ENCODE measurements at places on chromosomes 2 and 18. TPM values are rescaled to one million over a fixed set of nuclear protein-coding genes. Genes with fewer than 3 reads are reported as not detected.

GRCh38 chr18:67043276-67043675 lies 439.4 kb upstream of the CDH19 start:
- H3K36me3 ChIP-seq, result no peaks in the 10 kb centered on the region
- H3K4me1 ChIP-seq, result no peaks in the 10 kb centered on the region
- DNase-seq, result no peak
- no peaks in the 10 kb centered on the region for H3K27me3 ChIP-seq
- no peak overlapping the region for H3K27ac ChIP-seq
- H3K4me3 ChIP-seq, result no peak overlapping the region

DNA sequence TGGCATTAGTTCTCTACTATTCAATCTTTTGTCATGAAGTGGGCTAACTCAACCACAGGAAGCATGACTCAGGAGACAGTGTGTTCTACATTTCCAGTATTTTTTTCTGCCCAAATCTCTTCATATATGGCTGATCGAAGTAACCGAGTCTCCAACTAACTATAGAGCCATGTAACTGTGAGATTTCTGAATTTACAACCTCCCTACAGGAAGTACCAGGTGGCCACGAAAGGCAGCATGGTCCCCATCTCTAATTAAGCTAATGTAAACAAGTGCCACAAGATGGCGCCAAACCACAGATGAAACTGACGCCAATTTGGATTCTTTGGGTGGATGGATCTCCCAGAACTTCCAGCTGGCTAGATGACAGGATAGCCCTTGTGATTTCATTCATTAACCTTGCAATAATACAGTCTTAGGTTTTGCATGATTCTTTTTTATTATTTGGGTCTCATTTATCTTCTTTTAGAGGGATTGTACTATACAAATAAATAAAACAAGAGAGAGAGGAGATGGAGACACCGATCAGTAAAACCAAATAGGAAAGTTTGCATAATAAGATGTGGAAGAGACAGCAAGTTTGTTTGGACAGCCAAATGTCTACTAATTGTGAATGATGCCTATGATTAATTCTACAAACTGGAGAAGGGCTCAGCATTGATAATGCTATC lies 18.3 kb upstream of the ARHGAP15 start:
- peaks cover 3% of the 10 kb centered on the region for H3K4me1 ChIP-seq
- H3K4me3 ChIP-seq, result no peak overlapping the region
- H3K27ac ChIP-seq, result no peak overlapping the region
- no peaks in the 10 kb centered on the region for H3K27me3 ChIP-seq
- DNase-seq, result peak; percentile 71
- H3K36me3 ChIP-seq, result no peaks in the 10 kb centered on the region

- peaks cover 36% of the 10 kb centered on the region for H3K4me1 ChIP-seq
- peak overlapping the region; percentile 91 for H3K27ac ChIP-seq
Observed at GRCh38 chr18:46174342-46175041, 70.3 kb downstream of the HAUS1 start.

DNA sequence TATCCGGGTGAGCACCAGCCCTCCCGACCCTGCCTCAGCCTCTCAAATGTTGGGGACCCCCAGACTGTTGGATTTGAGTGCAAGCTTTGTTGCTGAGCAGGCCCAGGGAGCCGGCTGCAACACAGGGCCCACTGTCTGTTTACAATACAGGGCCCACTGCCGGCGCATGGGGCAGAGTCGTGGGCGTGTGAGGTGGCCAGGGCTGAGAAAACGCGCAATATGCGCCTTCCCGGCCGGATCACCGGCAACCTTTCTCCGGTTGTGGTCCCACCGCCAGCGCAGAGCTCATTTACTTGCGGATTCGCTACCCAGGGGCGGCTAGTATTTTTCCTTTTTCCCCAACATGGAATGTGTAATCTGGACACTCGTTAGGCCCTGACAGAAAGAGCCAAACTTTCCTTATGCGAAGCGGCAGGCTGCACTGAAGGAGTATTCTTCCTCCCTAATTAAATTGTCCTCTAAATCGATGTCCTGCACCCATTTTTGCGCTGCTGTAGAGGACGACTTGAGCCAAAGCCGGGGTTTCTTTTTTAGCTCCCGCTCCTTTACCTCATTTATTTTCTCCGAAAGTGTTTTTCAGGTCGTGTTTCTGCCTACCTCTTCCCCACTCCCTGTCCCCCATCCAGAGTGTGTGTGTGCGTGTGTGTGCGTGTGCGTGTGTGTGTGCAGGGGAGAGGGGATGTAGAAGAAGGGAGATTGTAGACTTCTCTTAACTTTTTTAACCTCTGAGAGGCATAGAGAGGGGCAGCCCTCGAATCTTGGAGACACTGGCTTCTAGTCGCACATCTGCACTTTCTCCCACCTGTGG lies 2.7 kb downstream of the OTX1 start:
- no peak overlapping the region for H3K4me3 ChIP-seq
- H3K27ac ChIP-seq, result no peak overlapping the region
- DNase-seq, result no peak
- peaks cover 22% of the 10 kb centered on the region for H3K36me3 ChIP-seq

DNA sequence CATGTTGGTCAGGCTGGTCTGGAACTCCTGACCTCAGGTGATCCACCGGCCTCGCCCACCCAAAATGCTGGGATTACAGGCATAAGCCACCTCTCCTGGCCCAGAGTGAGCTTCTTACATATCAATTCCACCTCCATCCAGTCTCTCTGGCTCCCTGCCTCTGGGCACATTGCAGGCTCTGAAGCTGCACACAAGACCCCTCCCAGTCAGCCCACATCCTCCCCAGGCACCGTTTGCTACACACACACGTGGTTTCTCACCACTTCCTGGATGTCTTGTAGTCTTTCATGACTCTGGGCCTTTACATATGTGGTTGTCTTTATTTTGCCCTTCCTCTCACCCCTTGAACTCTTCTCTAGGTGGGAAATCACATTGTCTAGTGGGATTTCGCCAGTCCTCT lies 64.0 kb upstream of the CABLES1 start:
- H3K36me3 ChIP-seq, result no peaks in the 10 kb centered on the region
- no peaks in the 10 kb centered on the region for H3K27me3 ChIP-seq
- no peak overlapping the region for H3K27ac ChIP-seq
- no peak overlapping the region for H3K4me3 ChIP-seq

GRCh38 chr18:44779753-44780292 lies 99.1 kb downstream of the SETBP1 start:
- H3K4me1 ChIP-seq, result peaks cover 28% of the 10 kb centered on the region
- no peaks in the 10 kb centered on the region for H3K27me3 ChIP-seq
- H3K27ac ChIP-seq, result peak overlapping the region; percentile 41
- H3K36me3 ChIP-seq, result no peaks in the 10 kb centered on the region
- H3K4me3 ChIP-seq, result no peak overlapping the region

- peaks cover 18% of the 10 kb centered on the region for H3K36me3 ChIP-seq
- peaks cover 15% of the 10 kb centered on the region for H3K4me1 ChIP-seq
- no peak for DNase-seq
Observed at GRCh38 chr2:85787282-85787980, 33.6 kb downstream of the ATOH8 start.

- no peaks in the 10 kb centered on the region for H3K36me3 ChIP-seq
- peaks cover 4% of the 10 kb centered on the region for H3K27me3 ChIP-seq
- H3K27ac ChIP-seq, result no peak overlapping the region
- H3K4me3 ChIP-seq, result no peak overlapping the region
Observed at GRCh38 chr2:106282462-106283170, 88.5 kb upstream of the UXS1 start.

DNA sequence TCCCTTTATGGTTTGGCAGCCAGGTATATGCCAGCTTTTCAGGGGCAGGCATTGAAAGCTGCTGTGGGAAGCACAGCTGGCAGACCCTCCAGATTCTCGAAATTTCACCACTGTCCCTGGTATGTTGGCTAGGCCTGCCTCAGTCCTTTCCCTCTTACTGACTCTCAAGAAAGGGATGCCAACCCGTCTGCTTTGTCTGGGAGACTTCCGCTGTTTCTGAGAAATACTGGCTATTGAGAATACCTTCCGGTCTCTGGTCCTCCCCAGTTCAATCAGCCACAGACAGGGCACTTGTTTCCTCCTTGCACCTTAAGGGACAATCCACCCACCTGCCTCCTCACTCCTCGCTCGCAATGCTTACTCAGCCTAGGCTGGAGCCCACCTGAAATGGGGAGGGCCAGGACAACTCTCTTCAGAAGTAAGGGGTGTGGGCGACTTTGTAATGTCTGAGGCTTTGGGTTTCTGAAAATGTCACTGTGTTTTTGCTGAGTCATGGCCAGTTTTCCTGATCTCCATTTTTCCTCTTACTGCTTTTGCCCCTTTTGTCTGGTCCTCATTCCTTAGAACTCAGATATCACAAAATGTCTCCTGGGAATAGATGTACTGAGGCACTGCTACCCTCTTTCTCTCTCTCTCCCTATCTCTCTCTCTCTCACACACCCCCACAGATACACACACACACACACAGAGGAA lies 571.1 kb downstream of the TNS1 start:
- no peak for DNase-seq
- H3K27ac ChIP-seq, result no peak overlapping the region
- no peaks in the 10 kb centered on the region for H3K36me3 ChIP-seq
- H3K27me3 ChIP-seq, result no peaks in the 10 kb centered on the region
- H3K4me3 ChIP-seq, result no peak overlapping the region

- peak overlapping the region; percentile 89 for H3K27ac ChIP-seq
- peaks cover 36% of the 10 kb centered on the region for H3K4me1 ChIP-seq
- no peaks in the 10 kb centered on the region for H3K27me3 ChIP-seq
- H3K36me3 ChIP-seq, result no peaks in the 10 kb centered on the region
- no peak for DNase-seq
Observed at GRCh38 chr18:57802213-57803102, 657 bp downstream of the ATP8B1 start.

DNA sequence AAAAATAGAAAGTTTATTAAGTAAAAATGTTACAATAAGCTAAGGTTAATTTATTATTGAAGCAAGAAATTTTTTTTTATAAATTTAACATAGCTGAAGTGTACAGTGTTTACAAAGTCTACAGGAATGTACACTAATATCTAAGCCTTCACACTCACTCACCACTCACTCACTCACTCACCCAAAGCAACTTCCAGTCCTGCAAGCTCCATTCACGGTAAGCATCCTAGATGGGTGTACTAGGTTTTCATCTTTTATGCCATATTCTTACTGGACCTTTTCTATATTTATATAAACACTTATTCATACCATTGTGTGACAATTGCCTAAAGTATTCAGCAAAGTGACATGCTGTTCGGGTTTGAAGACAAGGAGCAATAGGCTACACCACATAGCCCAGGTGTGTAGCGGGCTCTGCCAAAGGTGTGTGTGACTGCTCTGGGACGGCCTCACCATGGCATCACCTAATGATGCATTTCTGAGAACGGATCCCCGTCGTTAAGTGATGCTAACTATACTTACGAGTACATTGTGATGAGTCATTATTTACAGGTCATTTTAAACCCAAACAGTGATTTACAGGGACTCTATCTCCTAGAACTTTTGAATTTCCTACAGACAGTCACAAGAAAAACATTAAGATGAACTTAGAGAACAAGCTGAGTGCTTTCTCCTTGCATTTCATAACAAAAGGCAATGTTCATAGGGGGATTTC lies 76.3 kb upstream of the ID2 start:
- no peak overlapping the region for H3K4me3 ChIP-seq
- no peaks in the 10 kb centered on the region for H3K27me3 ChIP-seq
- peaks cover 3% of the 10 kb centered on the region for H3K4me1 ChIP-seq
- peak; percentile 49 for DNase-seq
- H3K27ac ChIP-seq, result no peak overlapping the region

DNA sequence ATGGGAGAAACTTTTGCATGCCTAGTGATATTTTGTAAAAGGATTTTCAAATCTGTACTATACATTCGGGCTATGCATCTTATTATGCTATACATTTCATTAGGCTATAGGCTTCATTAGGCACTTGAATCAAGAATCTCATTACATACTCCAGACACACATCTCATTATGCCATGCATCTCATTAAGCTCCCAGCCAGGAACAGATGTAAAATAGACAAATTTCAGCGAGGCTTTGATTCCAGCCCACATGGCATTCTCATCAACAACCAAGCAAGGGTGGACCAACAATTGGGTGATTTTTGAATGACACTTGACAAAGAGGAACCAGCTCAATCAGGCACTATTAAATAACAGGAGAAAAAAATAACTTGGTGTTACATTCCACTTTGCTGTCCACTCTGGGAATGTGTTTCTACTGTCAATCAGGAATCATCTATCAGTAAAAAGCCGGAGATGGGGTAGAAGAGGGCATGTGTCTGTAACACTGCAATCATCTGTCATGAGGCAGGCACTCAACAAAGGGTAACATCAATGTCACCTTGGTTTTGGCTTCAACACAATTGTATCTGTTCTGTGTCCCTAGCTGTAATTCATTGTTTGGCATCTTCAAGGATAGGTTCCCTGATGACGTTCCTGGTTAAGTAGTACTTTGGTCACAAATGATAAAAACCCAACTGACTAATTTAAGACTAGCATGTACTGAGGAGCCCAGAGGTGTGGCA lies 498.6 kb downstream of the EPHA4 start:
- DNase-seq, result no peak
- no peaks in the 10 kb centered on the region for H3K4me1 ChIP-seq
- no peaks in the 10 kb centered on the region for H3K27me3 ChIP-seq
- no peak overlapping the region for H3K27ac ChIP-seq
- H3K4me3 ChIP-seq, result no peak overlapping the region

- no peaks in the 10 kb centered on the region for H3K27me3 ChIP-seq
- H3K4me3 ChIP-seq, result peak overlapping the region; percentile 84
- peak overlapping the region; percentile 93 for H3K27ac ChIP-seq
Observed at GRCh38 chr2:196925768-196926561, 542 bp downstream of the PGAP1 start.

DNA sequence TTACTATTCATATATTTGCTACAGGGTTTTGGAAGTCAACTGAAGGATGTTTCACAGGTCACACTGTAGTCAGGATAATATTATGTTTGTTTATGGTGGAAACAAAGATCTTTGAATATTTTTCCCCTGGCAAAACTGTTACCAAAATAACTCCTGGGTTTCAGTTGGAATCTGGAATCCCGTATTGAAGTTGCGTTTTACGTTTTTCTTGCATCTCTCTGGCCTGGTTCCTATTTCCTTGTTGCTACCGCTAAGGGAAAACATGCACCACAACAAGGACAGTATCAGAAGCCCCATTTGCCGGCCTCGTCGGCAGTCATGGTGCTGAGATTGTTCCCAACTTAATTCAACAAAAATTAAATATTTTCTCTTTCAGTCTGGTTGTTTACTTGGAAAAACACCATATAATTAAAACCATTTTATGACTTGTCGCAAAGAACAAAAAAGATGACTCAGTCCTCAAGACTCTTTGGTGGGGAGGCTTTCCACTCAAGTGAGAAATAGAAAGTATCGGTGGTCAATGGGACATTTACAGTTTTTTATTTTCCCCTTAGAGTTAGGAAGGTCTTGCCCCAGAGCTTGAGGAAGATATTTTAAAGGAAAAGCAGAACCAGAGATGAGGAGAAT lies 42.3 kb downstream of the EN1 start:
- no peaks in the 10 kb centered on the region for H3K36me3 ChIP-seq
- peaks cover 2% of the 10 kb centered on the region for H3K27me3 ChIP-seq
- H3K4me1 ChIP-seq, result peaks cover 24% of the 10 kb centered on the region
- DNase-seq, result no peak
- H3K27ac ChIP-seq, result peak overlapping the region; percentile 82

- H3K4me1 ChIP-seq, result peaks cover 19% of the 10 kb centered on the region
- H3K27ac ChIP-seq, result peak overlapping the region; percentile 71
- H3K4me3 ChIP-seq, result no peak overlapping the region
- H3K36me3 ChIP-seq, result peaks cover 22% of the 10 kb centered on the region
- no peaks in the 10 kb centered on the region for H3K27me3 ChIP-seq
Observed at GRCh38 chr2:69790601-69790959, 38.9 kb upstream of the GMCL1 start.

GRCh38 chr2:202989749-202990148 lies 24.9 kb upstream of the NBEAL1 start:
- no peaks in the 10 kb centered on the region for H3K4me1 ChIP-seq
- H3K4me3 ChIP-seq, result no peak overlapping the region
- no peak for DNase-seq

CD207 gene
- total RNA-seq, result 25.4 TPM

BCL11A gene
- total RNA-seq, result 76.3 TPM

RASGRP3 gene
- 7.8 TPM for total RNA-seq

METTL21A gene
- 6.7 TPM for total RNA-seq

IL37 gene
- total RNA-seq, result 7.2 TPM

ABCG5 gene
- not detected for total RNA-seq

SLC30A3 gene
- not detected for total RNA-seq
